ENCODE measurements at places on chromosomes 2 and 18.

- no peak for DNase-seq
These were observed 1.7 kb downstream of the IL1RL1 start for GRCh38 chr2:102313025-102313424.

GRCh38 chr2:231683292-231684235 is 24.8 kb upstream of the PTMA start:
- no peak for DNase-seq

DNA sequence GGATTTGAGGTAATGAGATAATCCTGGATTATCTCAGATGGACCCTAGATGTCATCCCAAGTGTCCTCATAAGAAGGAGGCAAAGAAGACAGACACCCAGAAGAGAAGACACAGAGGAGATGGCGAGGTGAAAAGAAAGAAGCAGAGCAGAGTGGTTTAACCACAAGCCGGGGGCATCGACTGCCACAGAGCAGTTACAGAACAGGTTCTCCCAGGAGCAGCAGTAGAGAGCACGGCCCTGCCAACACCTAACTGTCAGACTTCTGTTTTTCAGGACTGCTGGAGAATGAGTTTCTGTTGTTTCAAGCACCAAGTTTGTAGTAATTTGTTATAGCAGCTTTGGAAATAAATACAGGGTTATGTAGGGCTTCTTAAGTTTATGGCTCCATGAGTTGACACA is 437.0 kb downstream of the THSD7B start:
- no peak for DNase-seq

DNA sequence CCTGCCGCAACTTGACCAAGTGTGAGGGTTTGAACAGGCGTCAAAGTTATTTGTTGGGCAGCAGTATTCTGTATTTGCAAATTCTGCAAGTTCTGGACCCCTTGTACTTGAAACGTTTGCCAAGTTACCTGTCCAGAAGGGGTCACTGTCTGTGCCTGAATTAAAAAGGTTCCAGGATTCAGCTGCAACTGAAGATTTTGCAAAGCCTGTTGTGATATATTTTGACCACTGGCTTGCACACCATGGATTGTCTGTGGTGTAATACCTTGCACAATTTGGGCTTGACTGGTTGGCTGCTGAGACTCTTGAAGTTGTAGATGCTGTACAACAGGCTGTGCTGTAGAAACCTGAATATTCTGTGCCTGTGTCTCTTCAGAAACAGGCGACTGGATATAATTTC is 10.2 kb downstream of the SP3 start:
- no peak for DNase-seq

DNA sequence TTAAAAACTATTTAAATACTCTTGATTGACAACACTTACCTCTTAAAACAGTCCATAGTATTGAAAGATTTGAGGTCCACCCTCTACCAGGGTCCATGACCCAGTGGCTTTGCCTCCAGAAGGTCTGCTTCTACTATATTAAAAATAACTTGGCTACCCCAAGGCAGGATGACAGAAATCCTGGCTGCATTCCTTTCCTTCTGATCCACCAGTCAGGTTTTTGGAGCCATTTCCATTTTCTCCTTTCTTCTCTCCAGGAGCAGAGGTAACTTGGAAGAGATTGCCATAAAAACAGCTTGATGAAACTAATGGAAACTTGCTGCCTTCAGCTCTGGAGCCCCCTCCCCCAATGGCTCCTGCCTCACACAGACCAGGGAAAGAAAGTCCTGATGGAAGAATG is 2.6 kb upstream of the FAM171B start:
- no peak for DNase-seq

DNA sequence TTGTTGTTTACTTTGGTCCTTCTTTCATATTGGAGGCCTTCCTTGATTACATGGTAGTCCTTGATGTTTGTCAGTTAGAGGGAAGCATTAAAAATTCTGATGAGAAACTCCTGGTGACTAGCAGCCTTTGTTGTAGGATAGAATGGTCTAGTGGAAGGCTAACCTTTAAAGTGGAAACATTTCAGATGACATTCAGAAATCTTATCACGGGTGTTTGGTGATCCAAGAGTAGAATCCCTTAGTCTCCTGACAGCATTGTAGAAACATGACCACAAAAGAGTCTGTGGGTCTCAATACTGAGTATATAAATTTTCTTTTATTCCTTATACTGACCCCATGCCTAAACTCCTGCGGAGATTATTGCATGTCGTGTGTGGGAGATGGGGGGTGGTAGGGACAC is 13.4 kb downstream of the MARCHF7 start:
- no peak for DNase-seq

DNA sequence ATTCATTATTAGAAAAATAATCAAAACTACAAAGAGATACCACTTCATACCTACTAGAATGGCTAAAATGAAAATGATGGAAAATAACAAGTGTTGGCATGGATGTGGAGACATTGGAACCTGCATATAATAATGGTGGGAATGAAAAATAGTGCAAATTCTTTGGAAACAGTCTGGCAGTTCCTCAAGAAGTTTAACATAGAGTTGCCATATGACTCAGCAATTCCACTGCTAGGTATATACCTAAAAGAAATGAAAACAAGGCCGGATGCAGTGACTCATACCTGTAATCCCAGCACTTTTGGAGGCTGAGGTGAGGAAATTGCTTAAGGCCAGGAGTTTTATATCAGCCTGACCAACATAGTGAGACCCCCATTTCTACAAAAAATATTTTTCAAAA is 41.6 kb upstream of the ACYP2 start:
- DNase-seq: no peak

DNA sequence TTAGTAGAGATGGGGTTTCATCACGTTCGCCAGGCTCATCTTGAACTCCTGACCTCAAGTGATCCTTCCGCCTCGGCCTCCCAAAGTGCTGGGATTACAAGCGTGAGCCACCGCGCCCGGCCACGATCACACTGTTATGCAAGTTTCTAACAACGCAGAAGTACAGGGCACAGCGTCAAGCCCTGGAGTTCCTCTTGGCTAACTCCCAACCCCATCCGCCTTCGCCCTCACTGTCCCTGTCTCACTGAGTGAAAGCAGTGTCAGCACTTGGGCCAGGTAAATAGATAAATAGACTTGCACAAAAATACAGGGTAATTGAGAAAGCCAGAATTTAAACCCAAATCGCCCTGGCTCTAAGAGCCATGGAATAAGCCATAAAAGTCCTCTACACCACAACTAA is 111.7 kb downstream of the ACVR1 start:
- no peak for DNase-seq
